ENCODE measurements at places on chromosomes 13 and 19.

- DNase-seq, result no peak
Measured at GRCh38 chr19:1357531-1358109, 26.1 kb upstream of the NDUFS7 start.

- no peak for DNase-seq
Measured at GRCh38 chr19:50322234-50322633, 6.9 kb downstream of the KCNC3 start.

DNA sequence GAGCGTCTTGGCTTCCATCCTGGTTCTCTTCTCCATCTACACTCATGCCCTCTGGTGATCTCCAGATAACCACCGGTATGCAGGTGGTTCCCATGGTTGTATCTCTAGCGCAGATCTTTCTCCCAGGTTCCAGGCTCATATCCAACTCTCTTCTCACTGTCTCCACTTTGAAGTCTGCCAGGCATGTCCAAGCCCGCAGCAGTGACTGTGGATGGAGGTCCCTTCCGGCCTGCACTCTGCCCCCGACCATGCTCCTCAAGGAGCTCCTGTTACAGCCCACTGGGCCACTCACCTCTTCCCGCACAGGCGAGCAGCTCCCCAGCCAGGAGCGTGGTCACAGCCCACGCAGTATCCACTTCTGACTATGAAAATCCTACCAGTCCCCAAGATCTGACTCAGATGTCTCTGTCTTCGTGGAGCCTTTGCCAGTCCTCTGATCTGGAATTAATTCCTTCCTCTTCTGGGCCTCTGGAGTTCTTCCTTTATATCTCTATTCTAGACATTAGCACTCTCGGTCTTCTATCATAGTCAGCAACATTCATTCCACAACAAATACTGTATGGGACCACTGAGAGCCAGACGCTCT lies 100.2 kb downstream of the TEX26 start:
- no peak for DNase-seq

DNA sequence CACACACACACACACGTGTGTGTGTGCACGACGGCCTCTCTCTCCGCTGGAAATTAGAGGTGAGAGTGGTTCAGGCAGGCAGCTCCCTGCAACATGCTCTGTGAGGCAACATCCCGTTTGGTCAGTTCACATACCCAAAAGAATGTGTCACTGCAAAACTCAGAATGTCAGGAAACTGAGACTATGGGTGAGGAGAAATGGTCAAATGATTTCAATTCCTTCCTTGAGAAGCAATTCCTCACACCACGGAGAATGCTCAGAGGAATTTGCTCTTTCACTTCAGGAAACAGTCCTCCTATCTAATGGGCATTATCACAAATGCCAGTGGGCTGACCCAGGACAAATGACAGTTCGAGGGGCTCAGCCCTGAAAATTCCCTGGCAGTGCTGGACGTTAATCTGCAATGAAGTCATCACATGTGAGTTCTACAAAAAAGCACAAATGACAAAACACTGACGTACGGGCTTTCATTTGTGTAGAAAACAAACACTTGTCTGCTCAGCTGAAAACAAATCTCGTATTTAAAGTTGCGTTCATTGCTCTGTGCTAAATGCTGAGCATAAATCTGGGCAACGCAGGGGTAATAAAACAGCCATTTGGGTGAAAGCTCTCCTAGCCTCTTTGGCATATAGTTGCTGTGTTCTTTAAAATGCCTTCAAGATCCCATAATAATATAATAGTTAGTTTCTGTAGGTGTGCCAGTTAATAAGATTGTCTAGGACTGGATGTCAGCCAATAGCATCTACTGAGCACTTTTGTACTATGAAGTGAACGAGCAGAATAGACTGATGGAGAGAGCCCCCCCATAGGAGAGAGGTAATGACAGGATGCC lies 18.6 kb upstream of the LATS2 start:
- no peak for DNase-seq
